ENCODE measurements at places on chromosomes 16 and 17. TPM values are rescaled to one million over a fixed set of nuclear protein-coding genes. Genes with fewer than 3 reads are reported as not detected.

HYDIN gene
- total RNA-seq = 0.32 TPM

DUXB gene
- total RNA-seq = not detected

ERBB2 gene
- total RNA-seq = 38.1 TPM

CCL17 gene
- not detected for total RNA-seq

SYCE1L gene
- 8.2 TPM for total RNA-seq

LDHD gene
- total RNA-seq = 0.55 TPM

NPIPA8 gene
- 1.2 TPM for total RNA-seq
